Calu3 (cell line): ENCODE measurements at places on chromosomes 6 and 20. TPM values are rescaled to one million over a fixed set of nuclear protein-coding genes. Genes with fewer than 3 reads are reported as not detected.

The CCDC28A gene
- 9.8 and 12.1 TPM in 2 replicates for total RNA-seq

The HCRTR2 gene
- total RNA-seq, result not detected in 2 replicates

The WFDC5 gene
- not detected in 2 replicates for total RNA-seq

The PLCB4 gene
- total RNA-seq, result 9.9 and 12.9 TPM in 2 replicates

The PLN gene
- not detected in 2 replicates for total RNA-seq

The SYCP2 gene
- 56.0 and 58.1 TPM in 2 replicates for total RNA-seq

The XKR7 gene
- total RNA-seq, result not detected in 2 replicates

The RAET1L gene
- total RNA-seq, result 1.3 and 2.3 TPM in 2 replicates

The HSPA12B gene
- total RNA-seq, result not detected in 2 replicates

GRCh38 chr6:73985891-73986290, 289.9 kb downstream of the CD109 start:
- no peaks in the 10 kb centered on the region for H3K4me1 ChIP-seq
- DNase-seq, result peak; percentile 35
- no peaks in the 10 kb centered on the region for H3K36me3 ChIP-seq
- H3K27ac ChIP-seq, result no peak overlapping the region

- H3K36me3 ChIP-seq, result no peaks in the 10 kb centered on the region
- H3K27me3 ChIP-seq, result no peaks in the 10 kb centered on the region
- DNase-seq, result no peak
- H3K4me3 ChIP-seq, result no peak overlapping the region
- peak overlapping the region; percentile 13 for H3K27ac ChIP-seq
Observed at GRCh38 chr6:11120271-11121005, 8.9 kb upstream of the ERVFRD-1 start.

GRCh38 chr6:152049502-152049901, 242.0 kb downstream of the ESR1 start:
- DNase-seq, result no peak
- no peaks in the 10 kb centered on the region for H3K27me3 ChIP-seq
- no peaks in the 10 kb centered on the region for H3K4me1 ChIP-seq
- no peak overlapping the region for H3K27ac ChIP-seq
- no peaks in the 10 kb centered on the region for H3K36me3 ChIP-seq

GRCh38 chr20:3784216-3784853, 2.2 kb downstream of the CENPB start:
- DNase-seq, result no peak
- H3K27me3 ChIP-seq, result peaks cover 16% of the 10 kb centered on the region
- H3K4me3 ChIP-seq, result no peak overlapping the region
- H3K27ac ChIP-seq, result peak overlapping the region; percentile 44
- peaks cover 31% of the 10 kb centered on the region for H3K4me1 ChIP-seq

DNA sequence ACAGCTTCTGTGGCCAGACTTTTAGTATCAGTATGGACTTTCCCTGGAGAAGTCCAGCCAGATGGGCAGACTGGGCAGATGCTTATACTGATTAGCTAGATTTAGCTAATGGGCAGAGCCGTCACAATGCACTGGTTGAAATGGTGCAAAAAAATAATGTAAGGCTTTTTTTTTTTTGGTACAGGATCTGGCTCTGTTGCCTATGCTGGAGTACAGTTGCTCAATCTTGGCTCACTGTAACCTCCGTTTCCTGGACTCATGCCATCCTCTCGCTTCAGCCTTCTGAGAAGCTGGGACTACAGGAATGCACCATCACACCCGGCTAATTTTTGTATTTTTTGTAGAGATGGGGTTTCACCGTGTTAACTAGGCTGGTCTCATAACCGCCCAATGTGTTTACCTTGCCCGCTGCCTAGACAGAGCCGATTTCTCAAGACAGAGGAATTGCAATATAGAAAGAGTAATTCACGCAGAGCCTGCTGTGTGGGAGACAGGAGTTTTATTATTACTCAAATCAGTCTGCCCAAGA, 16.4 kb upstream of the KIFC1 start:
- peaks cover 26% of the 10 kb centered on the region for H3K4me1 ChIP-seq
- no peak overlapping the region for H3K27ac ChIP-seq
- no peaks in the 10 kb centered on the region for H3K27me3 ChIP-seq
- DNase-seq, result peak; percentile 78

DNA sequence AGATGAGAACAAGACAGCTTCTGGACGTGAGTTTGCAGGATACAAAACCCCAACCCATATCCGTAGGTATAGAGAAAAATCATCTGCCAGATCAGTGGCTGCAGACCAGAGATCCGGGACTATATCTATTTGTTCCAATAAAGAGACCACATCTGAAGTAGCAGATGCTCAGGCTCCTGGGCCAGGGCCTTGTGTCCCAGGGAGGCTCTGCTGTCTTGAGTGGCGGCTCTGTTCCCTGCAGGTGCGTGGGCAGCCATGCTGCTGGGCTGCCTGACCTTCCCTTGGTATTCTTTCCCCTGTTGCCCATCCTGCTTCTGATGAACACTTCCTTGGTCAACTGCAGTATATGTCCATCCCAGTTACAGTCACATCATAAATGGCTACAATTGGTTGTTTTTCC, 34.9 kb downstream of the ERMARD start:
- H3K36me3 ChIP-seq, result peaks cover 8% of the 10 kb centered on the region
- no peak for DNase-seq
- H3K4me3 ChIP-seq, result no peak overlapping the region
- no peaks in the 10 kb centered on the region for H3K4me1 ChIP-seq
- peaks cover 6% of the 10 kb centered on the region for H3K27me3 ChIP-seq
- H3K27ac ChIP-seq, result no peak overlapping the region

DNA sequence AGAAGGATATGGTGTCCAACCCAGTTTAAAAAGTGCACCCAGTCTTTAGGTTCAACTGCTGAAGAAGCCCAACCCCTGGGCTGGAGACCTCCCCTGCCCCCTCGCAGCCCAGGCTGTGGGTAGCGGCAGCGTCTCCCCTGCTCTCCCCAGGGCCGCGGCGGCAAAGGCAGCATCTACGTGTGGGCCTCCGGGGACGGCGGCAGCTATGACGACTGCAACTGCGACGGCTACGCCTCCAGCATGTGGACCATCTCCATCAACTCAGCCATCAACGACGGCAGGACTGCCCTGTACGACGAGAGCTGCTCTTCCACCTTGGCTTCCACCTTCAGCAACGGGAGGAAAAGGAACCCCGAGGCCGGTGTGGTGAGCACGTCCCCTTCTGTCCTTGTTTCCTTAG, 77.6 kb downstream of the BFSP1 start:
- no peak overlapping the region for H3K4me3 ChIP-seq
- H3K4me1 ChIP-seq, result no peaks in the 10 kb centered on the region
- H3K36me3 ChIP-seq, result no peaks in the 10 kb centered on the region

DNA sequence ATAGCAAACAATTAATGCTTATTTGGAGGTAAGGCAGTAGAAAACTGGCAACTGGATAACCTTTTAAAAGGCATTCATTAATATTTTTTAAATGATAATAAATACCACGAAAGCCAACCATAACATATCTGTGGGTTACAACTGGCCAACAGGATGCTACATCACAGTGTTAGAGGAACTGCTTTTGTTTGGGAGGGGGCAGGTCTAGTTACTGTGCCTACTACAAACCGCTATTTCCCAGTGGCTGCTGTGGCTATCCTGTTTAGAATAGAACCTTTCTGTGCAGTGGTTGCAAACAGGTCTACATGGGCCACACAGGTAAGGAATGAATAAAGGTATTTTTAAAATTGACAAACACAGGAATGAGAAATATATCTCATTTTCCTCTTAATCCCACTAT, 976 bp downstream of the PIGT start:
- peaks cover 23% of the 10 kb centered on the region for H3K4me1 ChIP-seq
- no peaks in the 10 kb centered on the region for H3K27me3 ChIP-seq
- H3K27ac ChIP-seq, result peak overlapping the region; percentile 80
- DNase-seq, result no peak
- H3K4me3 ChIP-seq, result peak overlapping the region; percentile 92

DNA sequence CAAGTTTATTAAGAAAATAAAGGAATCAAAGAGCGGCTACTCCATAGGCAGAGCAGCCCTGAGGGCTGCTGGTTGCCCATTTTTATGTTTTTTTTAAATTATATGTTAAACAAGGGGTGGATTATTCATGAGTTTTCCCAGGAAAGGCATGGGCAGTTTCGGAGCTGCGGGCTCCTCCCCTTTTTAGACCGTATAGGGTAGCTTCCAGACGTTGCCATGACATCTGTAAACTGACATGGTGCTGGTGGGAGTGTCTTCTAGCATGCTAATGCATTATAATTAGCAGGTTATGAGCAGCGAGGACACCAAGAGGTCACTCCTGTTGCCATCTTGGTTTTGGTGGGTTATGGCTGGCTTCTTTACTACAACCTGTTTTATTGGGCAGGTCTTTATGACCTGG, 301.8 kb downstream of the TFAP2C start:
- H3K36me3 ChIP-seq, result no peaks in the 10 kb centered on the region
- peaks cover 54% of the 10 kb centered on the region for H3K27me3 ChIP-seq
- no peak overlapping the region for H3K27ac ChIP-seq
- no peak for DNase-seq

GRCh38 chr20:63457737-63458136, 14.7 kb downstream of the KCNQ2 start:
- peaks cover 14% of the 10 kb centered on the region for H3K4me1 ChIP-seq
- H3K4me3 ChIP-seq, result peak overlapping the region; percentile 44
- peaks cover 100% of the 10 kb centered on the region for H3K27me3 ChIP-seq
- DNase-seq, result peak; percentile 91
- H3K36me3 ChIP-seq, result peaks cover 17% of the 10 kb centered on the region

DNA sequence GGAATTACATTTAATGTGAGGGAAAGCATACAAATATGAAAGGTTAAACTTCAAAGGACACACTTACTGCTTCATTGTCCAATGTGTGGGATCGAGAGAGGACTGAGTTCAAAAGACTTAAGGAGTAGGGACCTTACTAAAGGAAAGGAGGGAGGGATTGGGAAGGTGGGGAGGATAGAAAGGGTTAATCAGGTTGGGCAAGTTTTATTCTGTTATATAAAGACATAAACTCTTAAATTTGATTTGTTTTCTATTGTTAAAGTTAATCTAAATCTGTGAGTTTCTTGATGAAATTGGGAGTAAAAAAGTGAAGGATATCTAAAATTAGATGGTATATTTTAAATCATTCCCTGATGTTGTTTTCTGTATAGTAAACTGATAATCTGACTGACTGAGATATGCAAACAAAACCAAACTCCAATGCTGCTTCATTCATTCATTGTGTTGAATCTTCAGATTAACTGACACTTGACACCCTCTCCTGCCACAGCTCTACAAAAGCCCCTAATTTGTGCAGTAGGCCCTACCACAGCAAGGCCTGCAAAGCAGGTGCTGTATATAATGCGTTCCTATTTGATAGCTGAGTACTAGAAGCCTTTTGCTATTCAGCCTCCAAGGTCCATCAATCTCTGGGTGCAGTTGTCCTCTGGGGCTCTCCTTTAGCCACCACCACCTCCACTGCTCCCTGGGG, 1.3 kb upstream of the UBE2J1 start:
- no peak for DNase-seq
- no peaks in the 10 kb centered on the region for H3K27me3 ChIP-seq
- H3K36me3 ChIP-seq, result peaks cover 31% of the 10 kb centered on the region
- peak overlapping the region; percentile 83 for H3K4me3 ChIP-seq
- peak overlapping the region; percentile 60 for H3K27ac ChIP-seq
- peaks cover 19% of the 10 kb centered on the region for H3K4me1 ChIP-seq

DNA sequence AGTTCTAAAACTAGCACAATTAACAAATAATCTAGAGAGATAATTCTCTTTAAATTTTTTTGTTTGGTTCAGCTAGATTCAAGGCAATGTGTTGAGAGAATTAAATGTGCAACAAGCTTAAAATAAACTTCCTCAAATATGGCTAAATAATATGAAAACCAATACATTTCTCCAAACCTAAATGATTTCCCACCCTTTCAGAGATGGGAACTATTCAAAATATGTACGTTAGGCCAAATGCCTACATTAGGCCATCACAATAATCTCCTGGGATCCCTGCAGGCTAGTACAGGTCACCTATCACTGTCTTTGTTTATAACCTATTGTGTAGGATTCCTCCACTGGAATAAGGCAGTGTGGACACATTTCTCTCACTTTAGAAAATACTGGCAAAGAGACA, 1.7 kb downstream of the FAXC start:
- DNase-seq, result no peak
- peaks cover 26% of the 10 kb centered on the region for H3K27me3 ChIP-seq
- no peaks in the 10 kb centered on the region for H3K36me3 ChIP-seq
- H3K4me3 ChIP-seq, result no peak overlapping the region

DNA sequence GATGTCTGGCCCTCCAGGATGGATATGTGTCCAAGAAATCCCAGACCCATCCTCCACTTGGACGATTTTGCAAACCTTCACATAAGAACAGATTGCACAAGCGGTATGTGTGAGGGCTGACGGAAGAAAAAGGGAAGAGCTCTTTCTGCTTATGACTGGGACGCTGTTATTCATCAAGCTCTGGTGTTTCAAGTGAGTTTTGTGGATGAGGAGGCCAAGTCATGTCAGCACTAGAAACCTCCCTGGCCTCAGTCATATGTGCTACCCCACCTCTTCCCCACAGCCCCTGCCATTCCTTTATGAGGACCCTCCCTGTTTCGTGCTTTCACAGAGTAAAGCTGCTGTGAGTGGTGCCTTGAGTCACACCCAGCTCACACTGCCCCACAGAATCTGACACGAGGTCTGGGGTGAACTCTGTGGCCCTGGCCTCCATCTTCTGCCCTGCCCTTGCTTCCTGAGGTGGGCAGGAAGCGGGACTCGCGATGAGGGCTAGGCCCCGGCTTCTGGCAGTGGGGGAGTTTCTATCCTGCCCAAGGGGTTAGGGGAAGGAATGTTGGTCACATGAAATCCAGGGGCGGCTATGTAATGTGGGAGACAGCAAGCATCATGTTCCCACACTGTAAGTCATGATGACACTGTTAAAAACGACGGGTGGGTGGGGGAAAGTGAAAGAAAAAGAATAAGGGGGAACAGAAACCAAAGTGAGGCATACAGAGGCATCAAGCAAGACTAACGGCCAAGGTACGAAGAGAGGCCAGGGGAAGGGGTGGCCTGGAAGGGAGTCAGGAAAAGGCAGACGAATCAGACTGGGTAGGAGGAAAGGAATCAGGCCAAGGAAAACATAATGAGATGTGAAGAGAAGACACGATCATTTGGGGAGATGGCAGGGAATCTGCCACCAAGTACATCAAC, 78.1 kb downstream of the PRDM1 start:
- no peaks in the 10 kb centered on the region for H3K27me3 ChIP-seq
- H3K36me3 ChIP-seq, result no peaks in the 10 kb centered on the region
- no peak for DNase-seq
- no peak overlapping the region for H3K4me3 ChIP-seq

DNA sequence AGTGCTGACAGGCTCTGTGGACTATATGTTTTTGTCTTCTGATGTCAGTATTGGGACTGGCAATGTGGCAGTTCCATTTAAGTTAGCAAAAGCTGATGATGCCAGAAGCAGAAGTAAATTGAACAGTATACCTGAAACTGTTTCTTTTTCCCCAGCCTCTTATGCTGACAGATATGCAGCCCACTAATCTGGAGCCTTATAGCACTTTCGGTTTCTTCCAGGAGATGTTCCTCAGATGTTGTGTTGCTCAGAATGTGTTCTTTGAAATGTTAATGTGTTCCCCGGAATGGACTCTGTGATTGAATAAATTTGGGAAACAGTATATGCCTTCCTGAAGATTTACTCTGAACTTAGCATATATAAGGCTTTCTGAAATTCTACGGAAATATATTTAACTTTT, 80.7 kb upstream of the MRAP2 start:
- H3K36me3 ChIP-seq, result no peaks in the 10 kb centered on the region
- H3K4me1 ChIP-seq, result no peaks in the 10 kb centered on the region
- H3K4me3 ChIP-seq, result no peak overlapping the region
